ENCODE measurements at places on chromosomes 5 and 9. TPM values are rescaled to one million over a fixed set of nuclear protein-coding genes. Genes with fewer than 3 reads are reported as not detected.

GRCh38 chr5:78550891-78551290 lies 97.7 kb downstream of the LHFPL2 start:
- H3K4me3 ChIP-seq, result no peak overlapping the region
- no peaks in the 10 kb centered on the region for H3K27me3 ChIP-seq
- peaks cover 2% of the 10 kb centered on the region for H3K36me3 ChIP-seq
- H3K4me1 ChIP-seq, result peaks cover 35% of the 10 kb centered on the region

DNA sequence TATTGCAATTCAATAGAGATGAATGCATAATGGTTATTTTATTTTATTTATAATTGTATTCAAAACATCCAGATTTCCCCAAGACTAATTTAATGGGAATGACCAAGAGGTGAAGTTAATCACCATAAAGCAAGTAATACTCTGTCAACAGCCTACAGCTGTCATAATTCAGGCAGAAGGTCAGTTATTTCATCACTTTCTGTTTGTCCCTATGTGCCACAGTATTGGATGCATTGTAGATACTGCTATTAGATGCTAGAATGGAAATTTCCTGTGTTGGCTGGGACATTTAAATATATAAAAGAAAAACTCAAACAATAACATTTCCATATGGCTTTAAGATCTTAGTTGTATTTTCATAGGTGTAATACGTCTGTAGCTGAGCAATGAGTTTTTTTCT lies 56.7 kb upstream of the MINAR2 start:
- H3K4me3 ChIP-seq, result no peak overlapping the region
- no peaks in the 10 kb centered on the region for H3K27me3 ChIP-seq
- DNase-seq, result no peak
- H3K27ac ChIP-seq, result no peak overlapping the region
- H3K4me1 ChIP-seq, result no peaks in the 10 kb centered on the region

DNA sequence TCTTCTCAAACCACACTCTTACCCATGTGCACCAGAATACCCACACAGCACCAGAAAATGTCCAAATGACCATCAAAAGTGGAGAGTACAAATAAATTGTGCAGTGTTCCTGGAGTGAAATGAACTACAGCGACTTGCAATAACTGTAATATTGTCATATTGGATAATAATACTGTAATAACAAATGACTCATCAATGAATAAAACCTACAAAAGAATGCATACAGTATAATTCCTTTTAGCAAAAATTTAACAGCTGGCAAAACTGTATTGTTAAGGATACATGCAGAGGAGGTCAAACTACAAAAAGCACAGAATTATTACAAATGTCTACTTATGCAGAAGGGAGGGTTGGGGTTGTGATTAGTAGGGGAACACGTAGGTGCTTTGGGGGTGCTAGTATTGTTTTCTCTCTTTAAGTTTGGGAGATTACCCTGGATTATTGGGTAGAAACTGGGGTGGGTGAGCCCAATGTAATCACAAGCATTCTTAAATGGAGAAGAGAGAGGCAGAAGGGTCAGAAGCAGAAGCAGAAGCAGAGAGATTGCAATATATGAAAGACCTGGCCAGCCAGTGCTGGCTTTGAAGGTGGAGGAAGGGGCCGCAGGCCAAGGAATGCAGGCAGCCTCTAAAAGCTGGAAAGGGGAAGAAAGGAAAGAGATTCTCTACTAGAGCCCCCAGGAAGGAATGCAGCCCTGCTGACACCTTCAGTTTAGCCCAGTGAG lies 21.8 kb downstream of the IRF1 start:
- H3K4me3 ChIP-seq, result no peak overlapping the region
- H3K27me3 ChIP-seq, result no peaks in the 10 kb centered on the region
- H3K27ac ChIP-seq, result no peak overlapping the region
- H3K36me3 ChIP-seq, result no peaks in the 10 kb centered on the region
- peaks cover 25% of the 10 kb centered on the region for H3K4me1 ChIP-seq

- peak overlapping the region; percentile 37 for H3K27ac ChIP-seq
- peak; percentile 94 for DNase-seq
- peaks cover 36% of the 10 kb centered on the region for H3K4me1 ChIP-seq
- H3K36me3 ChIP-seq, result no peaks in the 10 kb centered on the region
- peak overlapping the region; percentile 9 for H3K4me3 ChIP-seq
- no peaks in the 10 kb centered on the region for H3K27me3 ChIP-seq
Observed at GRCh38 chr9:69376651-69377050, 51.6 kb downstream of the ENTREP1 start.

DNA sequence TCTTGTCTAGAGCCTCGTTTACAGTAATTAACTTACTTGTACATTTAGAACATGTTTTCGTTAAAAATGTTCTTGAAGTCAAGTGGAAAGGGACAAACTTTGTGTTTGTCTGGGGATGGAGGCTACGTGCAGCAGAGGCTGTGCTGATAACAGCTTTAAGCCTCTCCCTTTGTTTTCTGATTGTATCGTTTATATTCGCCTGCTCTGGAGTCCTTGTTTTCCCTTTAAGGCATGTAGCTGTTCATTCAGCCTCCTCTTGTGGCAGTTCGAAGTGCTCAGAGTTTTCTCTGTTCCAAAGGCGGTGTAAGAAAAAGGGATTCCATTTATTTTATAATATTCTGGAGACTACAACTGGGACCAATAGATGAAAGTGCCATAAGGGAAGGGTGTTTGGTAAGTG lies 1.9 kb downstream of the SLC36A1 start:
- no peaks in the 10 kb centered on the region for H3K27me3 ChIP-seq
- H3K4me3 ChIP-seq, result no peak overlapping the region
- no peak for DNase-seq
- no peaks in the 10 kb centered on the region for H3K36me3 ChIP-seq
- peaks cover 22% of the 10 kb centered on the region for H3K4me1 ChIP-seq

- no peak for DNase-seq
- no peaks in the 10 kb centered on the region for H3K27me3 ChIP-seq
- no peak overlapping the region for H3K27ac ChIP-seq
- H3K4me3 ChIP-seq, result no peak overlapping the region
- H3K4me1 ChIP-seq, result no peaks in the 10 kb centered on the region
Observed at GRCh38 chr5:22947921-22948320, 94.8 kb upstream of the CDH12 start.

DNA sequence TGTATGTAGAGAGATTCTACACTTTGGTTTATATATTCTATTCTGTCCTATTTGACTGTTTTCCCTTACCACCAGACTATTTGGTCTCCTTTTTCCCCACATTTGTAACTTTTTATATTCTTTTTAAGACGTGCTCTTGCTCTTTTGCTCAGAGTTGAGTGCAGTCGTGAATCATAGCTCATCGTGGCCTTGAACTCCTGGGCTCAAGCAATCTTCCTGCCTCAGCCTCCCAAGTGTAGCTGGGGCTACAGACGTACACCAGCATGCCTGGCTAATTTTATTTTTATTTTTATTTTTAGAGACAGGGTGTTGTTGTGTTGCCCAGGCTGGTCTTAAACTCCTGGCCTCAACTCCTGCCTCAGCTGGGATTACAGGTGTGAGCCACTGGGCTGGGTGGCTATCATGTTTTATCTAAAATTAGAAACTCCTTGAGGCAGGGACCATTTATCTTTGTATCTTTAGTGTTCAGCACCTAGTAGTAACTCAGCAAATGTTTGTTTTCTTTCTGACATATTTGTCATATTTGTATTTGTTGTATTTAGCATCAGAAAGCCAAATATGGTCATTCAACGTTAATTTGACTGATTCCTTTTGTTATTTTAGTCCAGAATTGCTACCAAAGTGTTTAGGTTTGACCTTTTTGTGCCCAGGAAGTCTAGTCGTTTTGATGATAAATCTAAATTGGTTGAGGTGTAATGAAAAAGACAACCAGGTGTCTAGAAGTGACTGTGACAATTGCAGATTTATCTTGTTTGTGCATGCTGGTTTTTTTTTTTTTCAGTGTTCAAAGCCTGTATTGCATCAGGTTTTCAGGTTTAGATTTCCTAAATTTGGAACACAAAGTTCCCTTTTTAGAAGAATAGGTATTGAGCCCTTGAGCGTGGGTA lies 44.3 kb downstream of the ERBIN start:
- no peak overlapping the region for H3K27ac ChIP-seq
- peaks cover 6% of the 10 kb centered on the region for H3K4me1 ChIP-seq
- no peaks in the 10 kb centered on the region for H3K36me3 ChIP-seq
- H3K4me3 ChIP-seq, result no peak overlapping the region

- DNase-seq, result no peak
- H3K4me3 ChIP-seq, result no peak overlapping the region
- H3K27ac ChIP-seq, result no peak overlapping the region
- H3K36me3 ChIP-seq, result no peaks in the 10 kb centered on the region
- H3K4me1 ChIP-seq, result no peaks in the 10 kb centered on the region
- H3K27me3 ChIP-seq, result peaks cover 2% of the 10 kb centered on the region
Observed at GRCh38 chr9:17993024-17993423, 414.2 kb downstream of the SH3GL2 start.

DNA sequence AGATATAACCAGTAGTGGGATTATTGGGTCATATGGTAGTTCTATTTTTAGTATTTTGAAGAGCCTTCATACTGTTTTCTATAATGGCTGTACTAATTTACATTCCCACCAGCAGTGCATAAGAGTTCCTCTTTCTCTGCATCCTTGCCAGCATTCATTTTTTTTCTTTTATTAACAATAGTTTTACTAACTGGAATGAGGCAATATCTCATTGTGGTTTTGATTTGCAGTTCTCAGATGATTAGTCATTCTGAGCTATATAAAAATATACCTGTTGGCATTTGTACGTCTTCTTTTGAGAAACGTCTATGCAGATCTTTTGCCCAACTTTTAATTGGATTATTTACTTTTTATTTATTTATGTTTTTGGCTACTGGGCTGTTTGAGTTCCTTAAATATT lies 1579.3 kb upstream of the CDH6 start:
- no peak for DNase-seq
- no peak overlapping the region for H3K4me3 ChIP-seq
- no peaks in the 10 kb centered on the region for H3K4me1 ChIP-seq
- no peak overlapping the region for H3K27ac ChIP-seq
- H3K36me3 ChIP-seq, result no peaks in the 10 kb centered on the region
- no peaks in the 10 kb centered on the region for H3K27me3 ChIP-seq

DNA sequence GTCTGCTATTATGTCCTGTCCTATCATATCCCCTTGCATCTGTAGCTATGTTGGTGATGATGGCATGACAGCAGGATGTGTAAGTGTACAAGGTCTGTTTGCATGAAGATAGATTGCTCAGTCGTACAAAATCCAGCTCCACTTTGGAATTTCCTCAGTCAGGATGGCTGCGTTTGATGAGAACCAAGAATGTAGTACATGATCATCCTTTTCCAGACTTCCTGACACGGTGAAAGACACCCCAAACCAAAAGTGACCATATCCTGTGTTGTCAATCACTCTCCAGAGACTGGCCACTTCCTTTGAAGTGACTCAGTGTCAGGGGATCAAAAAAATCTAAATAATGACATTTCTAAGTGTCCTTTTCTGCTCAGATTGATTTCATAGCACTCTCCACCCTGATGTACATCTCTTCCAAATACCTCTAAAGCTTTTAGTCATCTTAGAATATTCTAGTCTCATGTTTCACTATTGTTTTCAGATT lies 213.4 kb downstream of the PLK2 start:
- no peak overlapping the region for H3K4me3 ChIP-seq
- peaks cover 10% of the 10 kb centered on the region for H3K4me1 ChIP-seq
- H3K27ac ChIP-seq, result no peak overlapping the region
- no peak for DNase-seq
- no peaks in the 10 kb centered on the region for H3K27me3 ChIP-seq
- no peaks in the 10 kb centered on the region for H3K36me3 ChIP-seq

- H3K4me1 ChIP-seq, result no peaks in the 10 kb centered on the region
- peaks cover 30% of the 10 kb centered on the region for H3K27me3 ChIP-seq
- DNase-seq, result no peak
- H3K36me3 ChIP-seq, result no peaks in the 10 kb centered on the region
- H3K27ac ChIP-seq, result no peak overlapping the region
Observed at GRCh38 chr9:134243778-134244467, 79.6 kb upstream of the RNU6ATAC start.

GRCh38 chr5:58275516-58275915 lies 184.4 kb downstream of the PLK2 start:
- no peaks in the 10 kb centered on the region for H3K27me3 ChIP-seq
- no peak for DNase-seq
- H3K36me3 ChIP-seq, result no peaks in the 10 kb centered on the region
- H3K27ac ChIP-seq, result no peak overlapping the region
- H3K4me1 ChIP-seq, result no peaks in the 10 kb centered on the region

- no peak for DNase-seq
- H3K4me3 ChIP-seq, result no peak overlapping the region
- H3K27ac ChIP-seq, result no peak overlapping the region
- peaks cover 14% of the 10 kb centered on the region for H3K4me1 ChIP-seq
- H3K27me3 ChIP-seq, result no peaks in the 10 kb centered on the region
- no peaks in the 10 kb centered on the region for H3K36me3 ChIP-seq
Observed at GRCh38 chr5:133114166-133114932, 62.5 kb downstream of the HSPA4 start.

DNA sequence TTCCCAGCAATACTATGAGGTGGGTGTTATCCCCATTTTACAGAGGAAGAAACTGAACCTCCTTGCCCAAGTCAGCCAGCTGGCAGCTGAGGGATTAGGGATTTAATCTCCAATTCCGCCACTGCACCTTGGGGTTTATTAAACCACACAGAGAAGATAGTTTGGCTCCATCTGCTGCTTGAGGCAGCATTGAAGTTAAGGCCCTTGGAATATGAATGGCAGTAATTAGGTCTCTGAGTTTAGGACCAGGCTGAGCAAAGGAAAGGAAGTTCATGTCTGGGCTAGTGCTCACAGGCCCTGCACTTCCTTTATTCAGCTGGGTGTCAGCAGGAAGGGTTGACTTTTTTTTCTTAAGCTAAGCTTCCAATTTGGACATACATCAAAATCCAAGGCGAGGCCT lies 86.9 kb upstream of the GDNF start:
- DNase-seq, result no peak
- H3K4me3 ChIP-seq, result no peak overlapping the region
- no peak overlapping the region for H3K27ac ChIP-seq

DNA sequence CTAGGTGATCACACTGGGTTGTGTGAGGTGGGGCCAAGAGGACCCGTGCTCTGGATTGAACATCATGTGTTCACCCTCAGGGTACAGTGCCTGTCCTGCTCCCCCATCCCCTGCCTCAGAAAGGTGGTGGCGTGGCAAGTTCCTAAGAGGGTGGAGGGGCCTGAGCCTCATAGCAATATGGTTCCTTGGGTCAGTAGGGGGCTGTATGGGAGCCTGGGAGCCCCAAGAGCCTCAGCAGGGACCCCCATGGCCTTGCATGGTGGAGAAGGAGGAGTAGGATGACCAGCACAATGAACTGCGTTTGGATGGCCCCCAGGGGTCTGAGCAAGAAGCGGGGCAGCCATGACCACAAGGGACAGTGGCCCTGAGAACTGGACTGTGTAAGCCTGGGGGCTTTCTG lies 89.6 kb upstream of the SHB start:
- H3K27me3 ChIP-seq, result peaks cover 3% of the 10 kb centered on the region
- no peak overlapping the region for H3K27ac ChIP-seq
- no peaks in the 10 kb centered on the region for H3K36me3 ChIP-seq

Gene TMEM252
- not detected for total RNA-seq

Gene IFNB1
- 3.2 TPM for total RNA-seq

Gene IFNA21
- not detected for total RNA-seq

Gene SLCO6A1
- total RNA-seq, result not detected

Gene CDKN2A
- total RNA-seq, result 71.6 TPM

Gene ZNF622
- total RNA-seq, result 56.4 TPM

Gene SHOC1
- total RNA-seq, result not detected

Gene TAF11L10
- total RNA-seq, result not detected

Gene DMRT3
- not detected for total RNA-seq

Gene GADD45G
- 3.5 TPM for total RNA-seq

Gene PTRH1
- total RNA-seq, result 13.5 TPM

Gene C1QTNF2
- 0.64 TPM for total RNA-seq

Gene RANBP17
- total RNA-seq, result 15.9 TPM
